ENCODE measurements at places on chromosomes 3 and 15.
A peak's percentile ranks its signal among the peaks of the same experiment; 100 is the strongest.

DNA sequence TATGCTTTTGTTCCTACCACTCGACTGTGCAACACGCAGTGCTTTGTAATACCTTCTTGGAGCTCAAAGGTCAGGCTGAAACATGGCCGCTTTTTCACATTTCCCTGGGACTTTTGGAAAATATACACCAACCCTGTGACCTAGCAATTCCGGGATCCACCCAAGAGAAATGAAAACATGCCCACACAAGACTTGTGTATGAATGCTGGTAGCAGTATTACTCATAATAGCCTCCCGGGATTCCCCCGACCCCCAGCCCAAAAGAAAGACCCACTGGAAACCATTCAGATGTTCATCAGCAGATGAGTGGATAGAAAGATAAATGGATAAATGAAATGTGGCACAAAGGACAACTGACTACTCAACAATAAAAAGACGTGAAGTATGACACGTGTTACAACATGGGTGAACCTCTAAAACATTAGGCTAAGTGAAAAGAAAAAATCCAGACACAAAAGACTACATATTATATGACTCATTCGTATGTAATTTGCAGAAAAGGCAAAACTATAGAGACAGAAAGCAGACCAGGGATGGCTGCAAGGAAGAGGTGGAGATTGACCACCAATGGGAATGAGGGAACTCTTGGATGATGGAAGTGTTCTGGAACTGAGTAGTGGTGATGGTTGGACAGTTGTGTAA, 104.1 kb downstream of the PGPEP1L start:
- no peak for DNase-seq

DNA sequence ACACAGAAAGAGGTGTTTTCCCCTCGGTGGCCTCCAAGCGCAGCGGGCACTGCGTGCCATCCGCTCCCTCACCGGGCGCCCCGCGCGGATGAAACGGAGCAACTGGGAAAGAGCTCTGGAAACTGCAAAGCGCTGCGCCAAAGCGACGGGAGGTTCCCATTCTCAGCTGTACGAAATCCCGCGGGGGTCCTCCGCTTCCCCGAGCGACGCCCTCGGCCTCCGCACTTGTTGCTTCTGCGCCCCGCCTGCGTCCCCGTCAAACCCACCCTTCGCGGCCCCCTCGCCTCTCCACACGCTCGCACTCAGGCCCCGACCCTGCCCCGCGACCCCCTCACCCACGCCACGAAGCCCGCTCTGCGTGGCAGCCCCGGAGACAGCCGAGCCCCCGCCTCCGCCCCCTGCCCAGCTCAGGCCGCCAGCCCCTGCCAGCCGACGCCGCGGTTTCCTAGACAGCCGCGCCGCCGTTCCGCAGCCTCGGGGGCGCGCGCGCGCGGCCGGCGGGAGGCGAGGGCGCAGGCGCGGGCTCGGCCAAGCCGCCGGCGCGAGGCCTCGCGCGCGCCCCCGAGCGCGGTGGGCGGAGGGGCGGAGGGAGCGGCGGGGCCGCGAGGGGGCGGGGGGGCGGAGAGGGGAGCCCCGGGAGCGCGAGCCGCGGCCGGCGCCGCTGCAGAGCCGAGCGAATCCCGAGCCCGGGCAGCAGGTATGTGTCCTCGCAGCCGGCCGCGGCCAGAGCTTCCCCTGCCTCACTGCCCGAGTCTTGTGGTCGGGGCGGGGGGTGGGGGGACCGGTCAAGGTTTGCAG, at the start of gene TMEM266:
TSS of gene TMEM266 (plus strand) at position 666 of the 798 bp plus-strand sequence. CDS start 74,279 bp downstream, outside the sequence.
- peak; percentile 65 for DNase-seq

DNA sequence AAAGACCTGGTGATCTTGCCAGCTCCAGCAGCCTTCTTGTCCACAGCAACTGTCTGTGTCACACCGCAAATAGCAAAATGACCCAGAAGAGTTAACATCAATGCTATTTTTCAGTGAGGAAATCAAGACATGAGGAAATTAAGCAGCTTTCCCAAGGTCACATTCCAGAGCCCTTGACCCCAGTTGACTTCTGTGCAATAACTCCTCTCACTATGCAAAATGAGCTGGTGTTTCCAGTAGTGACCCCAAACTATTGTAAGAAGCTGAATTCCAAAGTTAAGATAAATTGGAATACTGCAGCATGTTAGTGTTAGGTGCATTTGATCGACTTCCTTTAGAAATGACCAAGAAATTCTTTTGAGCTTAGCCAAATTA, 172.8 kb upstream of the SNTN start:
- DNase-seq = no peak

- no peak for DNase-seq
These were observed 14.0 kb downstream of the CHCHD4 start for GRCh38 chr3:14110699-14111098.

DNA sequence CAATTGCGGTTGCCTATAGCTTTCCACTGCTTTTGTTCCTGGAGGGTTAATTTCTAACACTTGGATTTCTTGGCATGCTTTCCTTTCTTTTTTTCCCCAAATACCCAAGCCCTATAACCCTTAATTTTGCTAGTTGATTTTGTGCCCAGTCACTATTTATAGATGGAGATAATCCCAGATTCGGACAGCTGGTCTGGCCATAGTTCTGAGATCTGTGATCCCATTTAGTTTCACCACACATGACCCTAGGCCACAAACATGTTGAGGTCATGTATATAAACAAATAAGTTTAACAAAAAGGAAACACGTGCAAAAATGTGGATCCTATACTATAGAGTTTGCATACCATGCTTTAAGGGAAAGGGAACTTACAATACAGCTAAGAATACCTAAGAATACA, 111.4 kb downstream of the ZMAT3 start:
- no peak for DNase-seq

DNA sequence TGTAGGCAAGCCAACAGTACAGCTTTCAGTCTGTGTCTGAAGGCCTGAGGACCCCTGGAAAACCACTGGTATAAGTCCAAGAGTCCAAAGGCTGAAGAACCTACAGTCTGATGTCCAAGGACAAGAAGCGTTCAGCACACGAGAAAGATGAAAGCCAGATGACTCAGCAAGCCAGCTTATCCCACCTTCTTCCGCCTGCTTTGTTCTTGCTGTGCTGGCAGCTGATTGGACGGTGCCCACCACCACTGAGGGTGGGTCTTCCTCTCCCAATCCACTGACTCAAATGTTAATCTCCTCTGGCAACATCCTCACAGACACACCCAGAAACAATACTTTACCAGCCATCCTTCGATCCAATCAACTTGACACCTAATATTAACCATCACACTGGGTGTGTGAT, 59.0 kb upstream of the PDZRN3 start:
- DNase-seq = no peak

DNA sequence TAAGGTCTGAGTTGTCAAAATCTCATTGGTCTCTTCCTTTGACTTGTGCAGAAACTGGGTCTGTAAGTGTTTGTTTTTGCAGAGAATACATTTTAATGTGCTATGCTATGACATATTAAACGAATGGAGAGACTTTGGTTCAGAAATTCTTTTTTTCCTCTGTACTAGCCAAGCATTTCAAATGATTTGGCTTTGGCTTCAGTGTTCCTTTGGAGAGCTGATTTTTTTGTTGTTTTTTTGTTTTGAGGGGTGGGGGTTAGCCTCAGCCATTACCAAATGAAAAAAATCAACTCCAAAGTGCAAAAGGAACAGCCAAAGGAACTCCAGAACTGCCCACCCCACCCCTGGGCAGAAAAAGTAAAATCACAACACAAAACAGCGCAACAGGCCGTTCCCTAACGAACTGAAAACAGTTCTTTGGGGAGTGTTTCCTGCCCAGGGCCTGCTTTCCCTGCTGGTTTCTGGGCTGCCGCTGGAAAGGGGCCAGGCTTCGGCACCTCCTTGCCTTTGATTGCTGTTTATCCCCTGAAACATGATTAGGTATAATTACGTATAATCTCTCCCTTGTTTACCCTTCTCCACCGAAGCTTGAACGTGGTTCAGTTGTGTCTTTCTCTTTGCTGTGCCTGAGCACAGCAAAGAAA, 57.6 kb upstream of the NEO1 start:
- DNase-seq = no peak

DNA sequence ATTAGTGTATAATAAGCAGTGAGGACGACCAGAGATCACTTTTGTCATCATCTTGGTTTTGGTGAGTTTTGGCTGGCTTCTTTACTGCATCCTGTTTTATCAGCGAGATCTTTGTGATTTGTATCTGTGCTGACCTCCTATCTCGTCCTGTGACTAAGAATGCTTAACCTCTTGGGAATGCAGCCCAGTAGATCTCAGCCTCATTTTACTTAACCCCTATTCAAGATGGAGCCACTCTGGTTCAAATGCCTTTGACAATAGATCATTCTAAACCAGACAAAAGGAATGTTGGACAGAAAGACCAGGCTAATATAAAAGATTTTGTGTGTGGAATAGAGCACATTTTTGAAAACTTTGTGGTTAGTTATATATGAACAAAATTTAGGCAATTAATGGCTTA, 618.5 kb upstream of the BCHE start:
- no peak for DNase-seq

GRCh38 chr3:16286751-16287543, 21.9 kb downstream of the OXNAD1 start:
- no peak for DNase-seq

DNA sequence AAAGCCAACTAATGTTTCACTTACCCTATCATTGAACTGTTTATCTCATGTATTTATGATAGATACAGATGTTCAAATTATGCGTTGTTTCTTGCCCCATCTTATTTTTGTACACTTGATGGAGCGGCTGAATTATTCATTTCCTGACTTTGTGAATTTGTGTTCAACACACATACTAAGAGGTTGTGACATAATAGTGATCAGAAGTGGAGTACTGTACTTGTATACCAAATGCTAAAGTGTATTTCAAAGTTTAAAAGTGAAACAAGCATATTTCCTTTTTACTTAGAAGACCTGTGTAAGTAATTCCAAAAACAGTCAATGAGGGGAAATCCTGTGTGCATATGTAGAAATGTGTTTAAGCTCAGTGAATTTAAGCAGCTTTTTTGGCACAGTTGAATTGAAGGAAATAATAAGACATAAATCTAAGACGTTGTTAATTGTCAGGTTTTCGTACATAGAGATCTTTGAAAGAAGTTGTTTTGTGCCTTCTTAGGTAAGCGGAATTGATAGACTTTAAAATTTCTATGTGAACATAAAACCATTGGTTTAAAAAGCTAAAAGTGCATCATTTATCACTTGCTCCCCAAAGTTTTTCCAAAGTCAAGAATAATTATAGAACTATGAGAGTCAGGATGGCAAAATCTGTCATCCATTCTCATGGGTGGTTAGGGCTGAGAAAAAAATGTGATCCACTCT, 1.9 kb downstream of the NFKBIZ start:
- no peak for DNase-seq
